Epithelial cell of proximal tubule (primary cell): ENCODE measurements at places on chromosomes 5 and 9.

- DNase-seq, result no peak
Measured at GRCh38 chr9:135047521-135047920, 39.9 kb upstream of the OLFM1 start.

DNA sequence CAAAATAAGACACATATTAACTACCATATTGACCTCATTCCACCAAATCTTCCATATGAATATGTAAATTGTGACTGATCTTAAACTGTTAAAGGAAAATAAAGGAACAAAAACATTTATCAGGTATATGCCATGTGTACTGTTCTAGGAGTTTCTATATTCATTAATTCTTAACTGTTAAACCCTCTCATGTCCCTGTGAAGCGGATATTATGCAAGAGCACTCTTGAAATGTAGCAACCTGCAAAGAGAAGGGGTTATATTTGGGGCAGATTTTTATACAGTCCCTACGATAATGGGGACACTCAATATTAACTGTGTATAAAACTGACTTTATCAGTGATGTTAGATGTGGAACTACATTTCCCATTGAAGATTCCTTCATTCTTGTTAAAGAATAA is 184.9 kb upstream of the OR13F1 start:
- DNase-seq, result no peak

DNA sequence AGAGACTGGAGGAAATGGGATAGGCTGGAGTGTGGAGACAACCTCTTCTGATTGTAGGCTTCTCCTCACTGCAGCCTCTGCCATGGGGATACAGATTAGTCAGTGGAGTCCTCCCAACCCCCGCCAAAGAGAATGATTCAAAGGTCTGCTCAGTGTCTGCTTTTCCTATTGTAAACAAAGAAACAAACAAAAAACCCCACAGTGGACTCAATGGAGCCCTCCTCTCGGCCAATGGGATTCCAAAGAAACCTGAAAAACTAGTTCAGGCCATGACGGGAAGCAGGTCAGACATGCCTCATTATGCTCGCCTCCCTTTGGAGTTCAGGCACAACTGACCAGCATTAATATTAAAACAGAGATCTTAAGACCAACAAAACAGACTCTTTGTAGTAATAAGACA is 85.8 kb downstream of the SEC61B start:
- no peak for DNase-seq

GRCh38 chr5:34486160-34486848 is 169.8 kb upstream of the RAI14 start:
- no peak for DNase-seq

DNA sequence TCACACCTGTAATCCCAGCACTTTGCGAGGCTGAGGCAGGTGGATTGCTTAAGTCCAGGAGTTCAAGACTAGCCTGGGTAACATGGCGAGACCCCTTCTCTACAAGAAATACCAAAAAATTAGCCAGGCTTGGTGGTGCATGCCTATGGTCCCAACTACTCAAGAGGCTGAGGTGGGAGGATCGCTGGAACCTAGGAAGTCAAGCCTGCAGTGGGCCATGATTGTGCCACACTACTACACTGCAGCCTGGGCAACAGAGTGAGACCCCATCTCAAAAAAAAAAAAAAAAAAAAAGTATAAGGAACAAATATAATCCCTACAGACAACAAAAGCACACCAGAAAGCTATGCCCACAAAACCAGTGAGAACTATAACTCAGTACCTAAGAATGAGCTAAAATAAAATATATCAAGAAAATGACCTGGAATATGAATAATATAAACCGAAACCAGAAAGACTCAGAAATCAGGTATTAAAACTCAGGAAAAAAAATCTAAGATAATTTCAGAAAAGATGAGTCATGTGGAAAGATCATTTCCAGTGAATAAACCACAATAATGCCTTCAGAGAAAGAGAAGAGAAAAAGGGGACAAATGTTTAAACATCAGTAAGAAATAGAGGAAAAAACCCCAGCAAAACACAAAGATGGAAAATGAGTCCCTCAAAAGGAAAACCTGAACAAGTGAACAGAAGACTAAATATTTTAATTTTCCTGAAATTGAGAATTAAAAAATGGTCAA is 57.4 kb downstream of the GOLPH3 start:
- no peak for DNase-seq
